ENCODE measurements at places on chromosomes 1 and 21.

DNA sequence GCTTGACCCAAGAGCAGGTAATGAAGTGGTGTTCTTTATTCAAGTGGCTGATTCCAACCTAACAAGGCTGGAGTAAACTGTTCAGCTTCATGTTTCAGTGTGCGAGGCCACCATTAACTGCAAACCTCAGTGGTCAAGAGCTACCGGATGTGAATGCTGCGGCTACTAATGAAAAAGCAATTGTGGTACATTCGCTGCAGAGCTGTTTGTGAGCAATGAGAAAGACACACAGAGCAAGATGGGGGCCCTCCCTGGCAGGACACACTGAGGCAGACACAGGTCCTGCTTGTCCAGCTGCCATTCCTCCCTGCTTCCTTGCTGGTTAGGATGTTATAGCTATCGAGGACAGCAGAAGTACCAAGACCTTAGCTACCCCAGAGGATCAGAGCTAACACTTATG, 26.1 kb downstream of the SYF2 start:
- DNase-seq, result peak; percentile 50

DNA sequence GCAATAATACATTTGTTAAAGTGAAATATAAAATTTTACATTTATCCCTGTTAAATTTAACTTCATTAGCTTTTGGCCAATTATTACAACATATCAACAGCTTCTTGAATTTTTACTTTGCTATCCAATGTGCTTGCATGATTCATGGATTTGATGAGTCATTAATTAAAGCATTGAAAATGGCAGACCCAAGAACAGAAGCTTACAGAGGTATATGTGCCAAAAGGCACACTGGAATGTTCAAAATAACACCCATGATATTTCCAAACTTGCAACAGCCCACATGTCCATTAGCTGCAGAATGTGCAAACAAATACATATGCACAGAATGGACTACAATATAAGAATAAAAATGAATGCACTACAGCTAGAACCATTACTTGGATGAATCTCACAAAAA, 76.4 kb upstream of the MAN1A2 start:
- no peak for DNase-seq

GRCh38 chr1:232635778-232636356, 5.9 kb upstream of the SIPA1L2 start:
- DNase-seq, result no peak

- no peak for DNase-seq
Measured at GRCh38 chr1:187878883-187879282, 1050.1 kb downstream of the PLA2G4A start.

DNA sequence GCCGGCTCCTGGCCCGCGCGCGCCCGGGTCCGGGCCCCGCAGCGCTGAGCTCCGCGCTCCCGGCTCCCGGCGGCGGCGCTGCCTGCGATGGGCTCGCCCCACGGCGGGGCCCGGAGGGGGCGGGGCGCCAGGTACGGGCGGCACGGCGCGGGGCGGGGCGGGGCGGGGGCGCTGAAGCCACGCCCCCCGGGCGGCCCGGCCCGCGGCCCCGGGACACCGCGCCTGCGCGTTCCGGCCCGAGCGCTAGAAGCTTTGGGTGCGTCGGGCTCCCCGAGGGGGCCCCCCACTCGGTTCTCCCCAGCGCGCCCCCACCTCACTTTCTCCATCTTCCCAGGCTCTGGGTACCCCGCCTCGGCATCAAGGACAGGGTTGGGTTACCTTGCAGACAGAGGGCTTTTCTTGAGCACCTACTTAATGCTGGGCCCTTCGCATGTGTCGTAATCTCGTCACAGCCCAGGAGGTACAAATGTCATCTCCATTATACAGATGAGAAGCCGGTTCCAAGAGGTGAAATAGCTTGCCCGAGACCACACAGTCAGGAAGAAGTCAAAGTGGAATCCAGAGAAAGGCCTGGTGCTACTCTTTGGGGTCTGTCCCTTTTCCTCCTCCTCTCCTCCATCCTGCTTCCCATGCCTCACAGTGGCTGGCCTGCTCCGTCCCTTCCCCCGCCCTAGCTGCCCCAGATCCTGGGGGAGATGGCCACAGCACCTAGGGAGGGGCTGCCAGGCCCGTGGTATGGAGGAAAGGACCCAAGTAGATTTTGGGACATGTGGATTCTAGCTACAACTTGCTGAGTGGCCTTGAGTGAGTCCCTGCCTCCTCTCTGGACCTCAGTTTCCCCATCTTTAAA, 46.5 kb downstream of the RAP1GAP start:
- DNase-seq, result peak; percentile 22

GRCh38 chr1:42423681-42424080, 32.1 kb downstream of the ZMYND12 start:
- no peak for DNase-seq

DNA sequence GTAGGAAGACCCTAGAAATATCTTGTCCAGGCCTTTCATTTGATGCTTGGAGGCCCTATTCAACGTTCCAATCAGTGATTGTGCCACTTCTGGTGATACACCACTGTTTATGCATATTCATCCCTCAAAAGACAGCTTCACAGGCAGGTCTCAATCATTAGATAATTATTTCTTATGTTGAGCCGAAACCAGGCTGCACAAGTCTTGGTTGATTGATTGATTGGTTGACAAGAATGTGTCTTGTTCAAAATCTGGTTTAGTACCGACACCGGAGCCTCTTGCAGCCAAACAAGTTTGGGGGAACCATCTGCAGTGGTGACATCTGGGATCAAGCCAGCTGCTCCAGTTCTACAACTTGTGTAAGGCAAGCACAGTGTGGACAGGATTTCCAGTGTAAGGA, 20.1 kb downstream of the C8A start:
- no peak for DNase-seq

DNA sequence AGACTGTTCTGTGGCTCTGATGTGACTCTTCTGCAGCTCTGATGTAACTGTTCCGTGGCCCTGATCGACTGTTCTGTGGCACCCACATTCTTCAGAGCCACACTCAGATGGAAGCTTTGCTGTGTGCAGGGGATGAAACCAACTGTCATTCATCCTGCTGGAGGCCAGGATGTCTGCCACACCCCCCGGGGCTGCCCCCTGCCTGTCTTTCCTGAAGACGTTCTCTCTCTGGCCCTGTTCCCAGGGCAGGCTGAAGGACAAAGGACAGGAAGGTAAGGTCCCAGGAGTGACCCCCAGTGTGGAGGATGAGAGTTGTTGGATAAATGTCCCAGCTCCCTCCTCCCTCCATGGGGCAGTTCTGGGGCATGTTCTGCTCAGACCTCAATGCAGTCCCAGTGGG, 29.4 kb upstream of the UMODL1 start:
- DNase-seq, result no peak

- no peak for DNase-seq
Measured at GRCh38 chr1:165539306-165539705, 4.5 kb upstream of the LRRC52 start.

GRCh38 chr1:18279351-18280074, 171.9 kb downstream of the IGSF21 start:
- no peak for DNase-seq

- no peak for DNase-seq
Measured at GRCh38 chr1:96982118-96982517, 260.5 kb downstream of the PTBP2 start.

GRCh38 chr1:59481881-59482505, 185.1 kb downstream of the FGGY start:
- peak; percentile 17 for DNase-seq

- no peak for DNase-seq
Measured at GRCh38 chr1:11447903-11448302, 31.1 kb upstream of the DISP3 start.

DNA sequence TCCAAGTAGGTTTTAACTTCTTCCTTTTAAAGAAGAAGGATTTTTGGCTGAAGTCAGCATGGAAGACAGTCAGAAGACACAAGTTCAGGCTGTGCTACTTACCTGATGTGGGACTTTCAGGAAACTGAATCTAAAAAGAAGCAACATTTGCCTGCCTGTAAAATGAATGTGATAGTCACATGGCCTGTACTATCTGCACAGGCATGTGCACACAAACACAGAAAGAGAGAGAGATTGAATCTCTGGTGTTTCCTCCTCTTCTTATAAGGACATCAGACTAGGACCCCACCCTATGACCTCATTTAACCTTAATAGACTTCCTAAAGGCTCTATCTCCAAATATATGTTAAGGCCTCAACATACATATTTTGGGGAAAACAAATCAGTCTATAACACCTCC, 542.9 kb downstream of the PLPP3 start:
- DNase-seq, result no peak

GRCh38 chr1:3403011-3403345, 51.5 kb upstream of the ARHGEF16 start:
- no peak for DNase-seq

GRCh38 chr1:6889875-6890480, 104.7 kb downstream of the CAMTA1 start:
- DNase-seq, result peak; percentile 60

DNA sequence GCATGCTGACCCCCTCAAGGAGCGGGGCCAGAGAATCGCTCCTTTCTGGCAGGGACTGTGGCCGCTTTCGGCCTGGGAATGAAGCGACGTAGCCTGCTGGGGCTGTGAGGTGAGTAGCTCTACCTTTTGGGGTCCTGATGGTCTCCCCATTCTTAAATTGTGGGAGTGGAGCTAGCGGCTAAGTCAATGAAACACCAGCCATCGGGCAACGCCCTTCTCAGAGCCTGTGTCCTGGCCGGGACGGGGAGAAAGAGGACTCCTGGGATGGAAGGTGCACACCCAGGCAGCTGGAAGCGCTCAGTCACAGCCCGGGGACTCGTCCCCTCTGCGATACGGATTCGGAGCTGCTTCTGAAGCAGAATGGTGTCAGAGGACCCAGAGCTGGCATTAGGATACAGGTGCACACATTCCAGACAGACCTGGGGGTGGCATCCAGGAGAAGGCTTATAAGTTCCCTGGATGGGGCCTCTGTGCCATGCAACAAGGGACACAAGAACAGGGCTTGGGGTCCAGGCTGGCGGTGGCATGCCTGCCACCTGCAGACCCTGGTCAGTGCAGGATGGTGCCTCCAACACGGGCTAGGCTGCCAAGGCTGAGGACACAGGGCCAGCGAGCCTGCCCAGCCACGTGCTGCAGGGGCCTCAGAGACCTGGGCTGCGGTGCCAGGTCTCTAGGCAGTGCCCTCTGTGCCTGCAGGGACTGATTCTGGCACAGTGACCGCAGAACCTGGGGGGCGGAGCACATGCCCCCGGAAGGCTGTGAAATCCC, 945 bp upstream of the WNT9A start:
- DNase-seq, result no peak

- DNase-seq, result no peak
Measured at GRCh38 chr1:94202241-94202640, 35.1 kb downstream of the ARHGAP29 start.

DNA sequence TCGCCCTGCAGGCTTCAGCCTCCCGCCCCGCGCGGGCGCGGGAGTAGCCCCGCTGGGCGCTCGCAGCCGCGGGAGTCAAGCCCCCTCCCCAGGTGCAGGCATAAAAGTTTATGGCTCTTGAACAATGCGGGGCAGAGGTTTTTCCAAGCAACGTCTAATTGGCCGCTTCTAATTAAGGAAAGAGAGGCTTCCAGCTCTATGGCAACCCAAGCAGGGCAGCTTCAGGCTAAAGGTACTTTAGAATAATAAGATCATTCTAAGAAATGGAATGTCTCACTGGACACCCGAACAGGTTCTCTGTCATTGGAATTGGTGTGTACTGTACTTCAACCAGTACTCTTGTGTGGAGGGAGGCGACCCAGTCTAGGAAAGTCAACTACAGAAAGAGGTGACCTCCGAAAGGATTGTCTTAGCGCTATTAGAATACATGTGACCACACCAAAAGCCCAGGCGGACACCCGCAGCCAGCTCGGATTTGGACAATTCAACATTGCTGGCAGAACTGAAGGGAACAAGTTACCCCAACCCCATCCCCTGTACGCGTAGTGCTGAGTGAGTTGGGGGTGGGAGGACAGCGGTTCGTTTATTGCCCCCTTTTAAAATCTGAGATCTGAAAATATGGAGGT, 12.5 kb downstream of the NR5A2 start:
- peak; percentile 24 for DNase-seq

GRCh38 chr1:222783051-222783450, 31.8 kb upstream of the DISP1 start:
- DNase-seq, result no peak

GRCh38 chr1:215748431-215748830, 181.3 kb downstream of the KCTD3 start:
- no peak for DNase-seq

DNA sequence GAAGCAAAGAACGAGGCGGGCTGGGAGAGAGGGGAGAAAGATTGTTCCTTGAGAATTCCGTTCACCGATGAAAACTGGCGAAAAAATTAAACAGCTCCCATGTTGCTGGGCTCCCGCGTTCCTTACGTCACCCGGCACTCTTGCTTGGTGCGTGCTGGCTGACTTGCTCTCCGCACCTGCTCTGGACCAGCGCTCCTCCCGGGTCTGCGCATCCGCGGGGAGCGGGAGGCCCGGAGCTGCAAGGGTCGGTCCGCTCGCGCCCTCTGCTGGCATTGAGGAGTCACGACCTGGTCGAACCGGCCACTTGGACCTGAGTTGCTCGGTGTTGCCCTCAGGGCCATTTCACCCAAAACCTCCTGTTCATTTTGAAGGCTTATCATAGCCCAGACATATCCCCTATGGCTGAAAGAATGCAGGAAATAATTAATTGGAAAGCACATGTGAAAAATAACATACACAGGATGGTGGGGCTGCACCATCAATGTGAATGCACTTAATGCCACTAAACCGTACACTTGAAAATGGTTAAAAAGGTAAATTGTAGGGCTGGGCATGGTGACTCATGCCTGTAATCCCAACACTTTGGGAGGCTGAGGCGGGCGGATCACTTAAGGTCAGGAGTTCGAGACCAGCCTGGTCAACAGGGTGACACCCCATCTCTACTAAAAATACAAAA, 98.9 kb upstream of the BACE2 start:
- peak; percentile 81 for DNase-seq

DNA sequence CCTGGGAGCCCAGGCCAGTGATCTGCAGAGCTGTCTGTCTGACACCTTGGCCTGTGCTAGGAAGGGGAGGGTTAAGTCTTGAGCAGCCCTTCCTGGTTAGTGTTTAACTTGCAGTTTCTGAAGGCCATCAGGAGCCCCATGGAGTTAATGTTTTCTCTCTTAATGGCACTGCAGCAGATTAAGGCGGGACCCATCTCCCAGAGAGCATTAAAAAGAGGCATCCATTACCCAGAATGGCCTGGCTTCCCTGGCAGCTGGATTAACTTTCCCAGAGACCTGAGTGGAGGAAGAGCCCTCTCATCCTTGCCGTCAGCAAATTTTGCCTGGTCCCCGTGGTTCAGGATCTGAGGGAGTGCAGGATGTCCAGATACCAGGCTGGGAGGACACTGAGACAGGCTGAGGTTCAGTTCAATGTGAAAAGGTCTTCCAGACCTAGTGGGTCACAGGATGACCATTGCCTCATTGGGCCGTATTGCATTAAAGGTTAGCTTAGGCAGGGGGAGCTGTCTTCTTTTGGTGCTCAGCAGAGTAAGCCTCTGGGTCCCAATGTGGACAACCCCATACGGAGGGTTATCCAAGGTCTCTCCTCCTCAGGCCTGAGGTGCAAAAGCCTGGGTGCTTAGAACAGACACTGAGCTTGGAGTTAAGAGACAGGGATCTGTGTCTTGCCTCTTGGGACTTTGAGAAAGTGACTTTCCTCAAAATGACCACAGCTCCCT, 522.6 kb downstream of the PTPRU start:
- DNase-seq, result no peak

- no peak for DNase-seq
Measured at GRCh38 chr1:183467687-183468086, 4.6 kb upstream of the SMG7 start.

GRCh38 chr1:70542030-70542429, 131.0 kb downstream of the CTH start:
- no peak for DNase-seq

All from lung (tissue), 17 donors.